ENCODE measurements at places on chromosomes 7 and 10.

DNA sequence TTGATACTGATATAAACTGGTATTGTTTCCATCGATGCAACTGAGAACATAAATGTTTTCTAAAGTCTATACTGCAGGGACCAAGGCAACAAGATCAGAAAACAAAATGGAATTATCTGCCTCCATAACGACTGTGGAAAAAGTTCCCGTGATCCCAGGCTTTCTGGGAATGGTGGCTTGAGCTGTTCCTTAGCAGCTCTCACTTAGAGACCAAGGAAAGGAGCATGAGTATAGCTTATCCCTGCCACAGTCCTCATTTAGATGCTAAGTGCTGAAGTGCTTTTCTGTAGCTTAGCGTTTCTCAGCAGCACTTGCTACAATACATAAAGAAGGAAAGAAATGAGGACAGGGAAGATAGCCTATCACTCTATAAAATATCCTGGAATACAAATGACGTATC, 5.5 kb downstream of the WNT8B start:
- no peak for DNase-seq

DNA sequence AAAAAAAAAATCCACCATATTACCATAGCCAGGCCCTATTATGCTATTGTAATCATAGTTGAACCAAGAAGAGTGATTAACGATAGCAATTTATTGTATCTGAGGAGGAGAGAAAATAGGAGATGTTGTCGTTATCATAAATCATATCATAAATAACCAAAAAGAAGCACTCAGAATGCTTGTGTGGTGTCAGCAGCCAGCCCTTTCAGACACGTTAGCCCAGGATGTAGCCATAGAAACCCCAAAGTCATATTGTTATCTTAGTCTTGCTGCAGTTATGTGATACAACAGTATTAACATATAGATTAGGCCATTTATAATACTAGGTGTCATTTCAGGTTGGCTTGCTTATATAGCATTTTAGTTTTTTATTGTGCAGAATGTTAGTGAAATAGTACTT, 102.2 kb upstream of the GATA3 start:
- DNase-seq, result no peak

DNA sequence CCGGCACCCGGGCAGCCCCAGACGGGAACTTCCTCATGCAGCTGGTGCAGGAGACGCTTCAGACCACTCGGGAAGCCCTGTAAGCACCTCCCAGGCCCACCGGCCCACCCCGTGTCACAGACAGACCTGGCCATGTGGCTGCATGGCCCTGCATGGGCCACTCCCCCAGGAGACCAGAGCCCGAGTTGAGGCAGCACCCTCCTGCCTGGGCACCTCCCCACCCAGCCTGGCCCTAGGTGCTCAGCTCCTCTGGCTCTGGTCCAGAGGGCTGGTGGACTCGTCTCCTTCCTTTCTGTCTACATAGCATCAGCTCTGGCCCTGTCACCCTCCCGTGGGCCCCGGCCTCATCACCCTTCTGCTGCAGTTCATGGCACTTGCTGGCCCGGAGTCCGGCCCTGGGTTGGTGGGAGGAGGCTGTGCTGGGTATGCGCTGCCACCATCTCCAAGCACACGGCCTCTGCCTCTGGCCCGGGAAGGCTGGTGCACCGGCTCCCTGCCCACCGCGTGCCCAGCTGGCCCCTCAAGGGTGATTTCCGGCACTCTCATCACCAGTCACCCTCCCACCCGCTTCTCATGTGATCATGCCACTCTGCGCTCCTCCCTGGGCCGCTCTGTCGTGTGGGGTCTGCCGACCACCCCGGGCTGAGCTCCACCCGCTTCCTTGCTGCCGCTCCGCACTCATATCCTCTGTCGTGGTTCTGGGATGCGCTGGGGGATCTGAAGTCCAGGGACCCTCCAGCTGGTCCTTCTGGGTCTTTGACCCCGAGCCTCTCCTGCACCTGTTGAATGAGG, 53.1 kb upstream of the DPYSL4 start:
- DNase-seq, result no peak

DNA sequence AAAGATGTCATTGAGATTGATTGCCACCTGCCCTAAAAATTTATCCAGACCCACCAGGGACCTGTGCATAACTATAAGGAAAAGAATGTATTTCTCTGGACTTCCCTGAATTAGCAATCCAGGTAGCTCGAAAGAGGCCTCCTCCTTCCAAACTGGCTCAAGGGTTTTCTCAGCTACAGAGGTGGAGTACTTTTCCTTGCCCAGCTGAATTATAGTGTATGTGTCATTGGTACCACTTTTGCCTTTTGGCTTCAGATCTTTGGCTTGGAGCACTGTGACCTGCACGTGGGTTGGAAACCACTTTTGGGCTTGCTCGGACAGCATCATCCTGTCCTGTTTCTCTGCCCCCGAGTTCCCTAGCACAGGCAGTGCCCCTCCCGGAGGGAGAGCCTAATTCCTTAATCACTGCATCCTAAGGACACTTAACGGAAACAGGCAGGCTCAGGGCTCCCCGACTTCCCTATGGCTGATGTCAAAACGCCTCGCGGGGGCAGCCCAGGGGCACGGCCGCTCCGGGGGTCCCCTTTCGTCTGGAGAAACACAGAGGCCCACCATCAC, 825 bp downstream of the RAB11FIP2 start:
- DNase-seq, result peak; percentile 31
